Body of pancreas (tissue), 4 donors: ENCODE measurements at places on chromosomes 4 and X. TPM values are rescaled to one million over a fixed set of nuclear protein-coding genes. Genes with fewer than 3 reads are reported as not detected.

GRCh38 chr4:110287130-110287529 lies 88.7 kb upstream of the ELOVL6 start:
- H3K36me3 ChIP-seq: no peaks in the 10 kb centered on the region
- H3K4me1 ChIP-seq: peaks cover 5% of the 10 kb centered on the region
- DNase-seq: no peak
- H3K27me3 ChIP-seq: no peaks in the 10 kb centered on the region
- no peak overlapping the region for H3K4me3 ChIP-seq

DNA sequence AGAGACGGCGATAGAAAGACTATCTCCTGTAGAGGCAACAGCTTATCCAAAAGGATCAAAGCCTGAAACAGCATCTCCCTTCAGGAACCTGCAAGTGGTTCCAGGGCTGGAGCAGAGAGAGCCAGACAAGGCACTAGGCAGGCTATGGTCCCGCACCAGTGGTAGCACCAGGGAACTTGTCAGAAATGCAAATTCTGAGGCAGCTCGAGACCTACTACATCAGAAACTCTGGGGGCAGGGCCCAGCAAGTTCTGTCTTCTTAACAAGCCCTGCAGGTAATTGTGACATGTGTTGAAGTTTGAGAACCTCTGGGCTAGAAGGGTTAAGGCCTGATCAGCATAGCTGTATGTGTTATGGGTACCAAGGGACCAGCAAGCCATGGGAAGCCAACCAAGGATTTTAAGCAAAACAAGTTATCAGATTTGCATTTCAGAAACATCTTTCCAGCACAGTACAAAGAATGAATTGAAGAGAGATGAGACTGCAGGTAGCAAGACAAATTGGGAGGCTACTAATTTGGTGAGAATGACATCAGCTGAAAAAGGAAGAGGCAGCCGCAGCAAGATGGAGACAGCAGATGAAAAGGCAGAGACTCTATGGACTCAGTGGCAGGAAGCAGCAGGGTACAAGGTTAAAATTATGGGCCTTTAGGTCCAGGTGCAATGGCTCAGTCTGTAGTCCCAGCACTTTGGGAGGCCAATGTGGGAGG lies 139.7 kb downstream of the TSPAN5 start:
- no peaks in the 10 kb centered on the region for H3K4me1 ChIP-seq
- H3K4me3 ChIP-seq: no peak overlapping the region
- no peak overlapping the region for H3K27ac ChIP-seq
- H3K27me3 ChIP-seq: no peaks in the 10 kb centered on the region
- H3K36me3 ChIP-seq: no peaks in the 10 kb centered on the region

- H3K27me3 ChIP-seq: no peaks in the 10 kb centered on the region
- peaks cover 12% of the 10 kb centered on the region for H3K4me1 ChIP-seq
- no peak for DNase-seq
Measured at GRCh38 chrX:14073071-14073470, 43.4 kb upstream of the GEMIN8 start.

ASB12 gene
- total RNA-seq: not detected
